ENCODE measurements at places on chromosomes 3 and 15.

- DNase-seq = no peak
These were observed 31.4 kb upstream of the FAN1 start for GRCh38 chr15:30872341-30872748.

DNA sequence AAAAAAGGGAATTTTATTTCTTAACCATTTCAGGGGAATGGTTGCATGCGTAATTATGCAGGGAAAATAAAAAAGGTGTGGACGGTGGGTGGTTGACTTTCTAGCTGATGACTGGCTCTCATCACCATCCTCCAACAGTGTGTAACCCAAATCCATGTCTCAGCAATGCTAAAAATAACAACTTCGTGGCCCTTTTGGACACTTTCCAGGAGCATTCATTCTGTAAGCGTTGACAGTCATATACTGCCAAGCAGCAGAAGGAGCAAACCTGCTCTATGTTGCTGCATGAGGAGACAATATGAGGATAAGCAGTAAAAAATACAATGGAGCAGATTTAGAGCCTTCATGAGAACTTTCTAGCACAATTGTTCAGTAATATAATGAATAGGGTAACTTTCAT is 189.1 kb downstream of the ANXA2 start:
- DNase-seq = no peak

DNA sequence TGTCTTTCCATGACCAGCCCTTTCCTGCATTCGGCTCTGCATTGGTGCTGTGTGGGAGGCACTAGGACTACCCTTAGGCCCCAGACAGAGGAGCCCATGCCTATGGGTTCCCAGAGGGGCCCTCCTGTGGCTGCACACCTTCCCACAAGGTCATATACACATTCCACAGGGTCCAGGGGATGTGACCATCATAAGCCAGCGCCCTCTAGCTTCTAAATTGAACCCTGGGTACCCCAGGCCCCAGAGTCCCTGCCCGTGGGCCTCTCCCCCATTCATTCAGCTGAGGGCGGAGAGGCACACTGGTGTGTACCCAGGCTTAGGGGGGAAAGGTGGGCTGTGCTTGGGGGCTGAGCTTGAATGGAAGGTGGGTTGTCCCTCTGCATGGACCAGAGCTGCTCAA is 10.2 kb upstream of the SLC6A6 start:
- DNase-seq = no peak

- DNase-seq = no peak
These were observed 146.2 kb upstream of the ZBTB20 start for GRCh38 chr3:115293321-115293720.

DNA sequence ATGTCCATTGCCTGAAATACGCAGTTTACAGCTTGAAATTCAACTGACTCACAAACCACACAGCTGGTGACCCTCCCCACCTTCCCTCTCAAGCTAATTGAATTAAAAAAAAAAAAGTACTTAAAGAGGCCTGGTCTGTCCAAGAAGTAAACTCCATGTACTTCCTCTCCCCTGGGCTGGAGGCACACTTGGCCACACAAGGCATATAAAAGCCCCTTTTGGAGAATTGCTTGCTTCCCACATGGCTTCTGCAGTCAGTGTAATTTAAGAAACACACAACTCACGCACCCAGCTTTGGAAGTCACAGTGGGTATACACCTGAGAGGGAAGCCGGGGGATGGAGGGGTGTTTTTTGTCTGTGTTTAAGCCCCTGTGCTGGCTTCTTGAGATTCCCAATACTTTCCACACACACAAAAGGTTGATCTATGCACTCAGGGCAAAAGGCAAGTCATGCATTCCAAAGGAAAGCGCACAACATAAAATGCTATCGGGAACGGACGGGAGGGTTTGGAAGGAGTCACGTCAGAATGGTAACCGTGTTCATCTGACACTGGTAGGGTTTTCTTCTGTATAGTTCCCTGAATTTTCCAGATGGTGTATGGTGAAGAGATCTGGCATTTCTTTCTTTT is 106.6 kb upstream of the ALDH1A3 start:
- DNase-seq = no peak

DNA sequence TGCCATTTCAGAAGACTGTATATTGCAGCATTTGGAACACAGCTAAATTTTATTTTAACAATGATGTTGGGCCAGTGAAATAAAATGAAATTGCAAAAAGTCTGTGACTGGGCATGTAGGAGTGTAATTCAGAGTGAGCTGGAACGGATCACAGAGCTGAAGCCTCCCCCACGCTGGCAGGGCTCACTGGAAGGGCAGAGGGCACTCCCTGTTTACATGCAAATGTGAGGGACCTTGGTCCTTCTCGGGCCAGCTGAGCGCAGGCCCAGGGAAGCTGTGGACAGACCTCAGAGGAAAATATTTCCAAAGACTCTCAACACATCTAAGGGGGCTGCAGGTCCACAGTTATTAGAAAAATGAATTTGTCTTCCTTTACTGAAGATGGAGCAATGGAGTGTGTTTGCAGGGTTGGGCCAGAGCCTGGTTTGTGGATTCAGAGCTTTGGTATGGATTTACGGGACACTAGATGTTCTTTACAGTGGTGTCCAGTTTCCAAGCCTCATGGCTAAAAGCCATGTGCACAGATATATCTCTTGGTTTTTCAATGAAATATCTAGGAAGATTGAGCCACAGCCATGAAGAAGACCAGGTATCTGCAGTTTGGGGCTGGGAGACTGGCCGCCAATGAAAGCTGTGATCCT is 32.0 kb downstream of the TRPM1 start:
- no peak for DNase-seq

DNA sequence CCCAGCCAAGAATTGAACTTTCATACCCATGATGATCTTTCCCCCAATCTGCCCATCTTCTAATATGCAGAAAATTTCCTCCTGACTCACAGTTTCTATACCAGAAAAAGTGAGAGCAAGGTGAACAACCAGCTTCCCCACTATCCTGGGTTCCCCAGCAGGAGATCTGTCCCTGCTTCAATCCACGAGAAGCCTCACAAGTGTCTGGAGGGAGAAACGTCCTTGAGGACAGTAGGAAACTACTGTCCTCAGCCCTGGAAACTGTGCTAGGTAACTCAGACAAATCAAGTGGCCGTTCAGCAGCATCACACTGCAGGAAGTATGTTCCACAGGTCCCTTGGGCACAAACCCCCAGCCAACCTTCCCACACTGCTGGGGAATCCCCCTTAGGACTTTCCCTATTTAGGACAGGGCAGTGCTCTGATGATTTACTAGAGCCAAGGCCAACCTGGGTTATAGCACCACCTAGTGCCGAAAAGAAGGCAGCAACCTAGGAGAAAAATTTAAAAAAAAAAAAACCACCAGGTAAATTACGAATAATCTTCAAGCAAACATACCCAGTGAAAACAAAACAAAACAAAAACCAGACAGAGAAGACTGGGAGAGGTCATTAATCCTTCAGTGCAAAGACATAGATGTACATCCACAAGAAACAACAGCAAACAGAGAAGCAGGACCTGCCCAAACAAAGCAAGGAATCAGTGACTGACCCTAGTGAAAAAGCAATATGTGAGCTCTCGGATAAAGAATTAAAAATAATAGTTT is 36.0 kb downstream of the MORC1 start:
- DNase-seq = peak; percentile 71

DNA sequence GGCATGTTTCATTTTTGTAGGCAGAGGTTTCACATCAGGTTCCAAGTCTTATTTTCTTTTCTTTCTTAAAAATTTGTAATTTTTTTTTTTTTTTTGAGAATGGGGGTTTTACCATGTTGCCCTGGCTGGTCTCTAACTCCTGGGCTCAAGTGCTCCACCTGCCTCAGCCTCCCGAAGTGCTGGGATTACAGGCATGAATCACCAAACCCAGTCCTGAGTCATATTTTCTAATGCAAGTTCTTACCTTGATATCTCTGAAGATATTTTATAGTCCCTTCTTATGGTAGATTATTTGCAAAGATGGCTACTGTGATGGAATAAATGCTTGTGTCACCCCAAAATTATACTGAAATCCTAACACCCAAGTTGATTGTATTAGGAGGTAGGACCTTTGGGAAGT is 63.8 kb downstream of the SLC9A9 start:
- DNase-seq = no peak

DNA sequence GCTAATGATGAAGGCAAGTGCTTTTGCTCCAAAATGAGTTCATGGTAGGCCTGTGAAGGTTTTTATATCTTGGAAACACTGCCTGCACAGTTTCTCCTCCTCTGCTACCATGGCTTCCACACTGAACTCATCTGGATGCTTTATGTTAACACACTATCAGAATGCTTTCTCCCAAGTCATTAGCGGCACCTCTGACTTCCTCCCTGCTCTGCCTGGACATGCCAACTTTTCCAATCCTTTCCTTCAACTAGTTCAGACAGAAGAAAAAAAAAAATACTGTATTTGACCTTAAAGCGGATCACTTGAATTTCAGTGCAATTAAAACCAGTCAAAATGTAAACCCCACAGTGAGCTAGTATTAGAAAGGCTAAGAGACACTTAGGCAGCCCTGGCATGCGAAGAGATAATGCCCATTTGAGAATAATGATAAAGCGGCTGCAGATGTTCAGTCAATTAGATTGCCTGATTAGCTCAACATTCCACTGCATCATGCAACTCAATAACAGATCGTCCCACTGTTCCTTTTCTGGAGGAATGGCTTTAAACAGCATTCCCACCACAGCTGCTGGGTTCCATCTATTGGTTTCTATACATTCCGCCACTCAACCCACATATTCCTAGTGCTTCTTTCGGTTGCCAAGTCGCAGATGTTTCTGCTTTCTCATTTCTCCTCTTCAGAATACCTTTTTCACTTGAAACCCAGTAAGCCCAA is 51.7 kb downstream of the CNTN3 start:
- no peak for DNase-seq

DNA sequence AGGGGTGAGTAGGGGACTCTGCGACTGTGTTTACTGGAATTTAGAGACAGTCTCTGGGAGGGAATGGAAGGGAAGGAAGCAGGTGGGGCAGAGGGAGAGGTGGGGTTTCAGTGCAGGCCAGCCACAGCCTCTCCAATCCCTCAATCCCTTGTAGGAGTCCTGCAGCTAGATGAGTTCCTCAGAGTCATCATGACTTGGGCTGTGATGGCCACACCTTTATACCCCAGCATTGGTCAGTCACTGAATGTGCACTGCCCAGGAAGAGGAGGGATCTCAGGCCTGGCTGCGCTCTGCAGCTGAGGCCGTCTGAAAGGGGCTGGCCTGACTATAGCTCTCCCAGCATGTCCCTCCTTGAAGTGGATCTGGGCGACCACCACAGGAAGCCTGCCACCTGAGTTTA is 67.3 kb upstream of the GLCE start:
- DNase-seq = peak; percentile 77

GRCh38 chr3:193301433-193301832 is 60.4 kb downstream of the PLAAT1 start:
- no peak for DNase-seq
